IPS-NIHi11 (cell line): ENCODE measurements at places on chromosomes 7 and 10.

DNA sequence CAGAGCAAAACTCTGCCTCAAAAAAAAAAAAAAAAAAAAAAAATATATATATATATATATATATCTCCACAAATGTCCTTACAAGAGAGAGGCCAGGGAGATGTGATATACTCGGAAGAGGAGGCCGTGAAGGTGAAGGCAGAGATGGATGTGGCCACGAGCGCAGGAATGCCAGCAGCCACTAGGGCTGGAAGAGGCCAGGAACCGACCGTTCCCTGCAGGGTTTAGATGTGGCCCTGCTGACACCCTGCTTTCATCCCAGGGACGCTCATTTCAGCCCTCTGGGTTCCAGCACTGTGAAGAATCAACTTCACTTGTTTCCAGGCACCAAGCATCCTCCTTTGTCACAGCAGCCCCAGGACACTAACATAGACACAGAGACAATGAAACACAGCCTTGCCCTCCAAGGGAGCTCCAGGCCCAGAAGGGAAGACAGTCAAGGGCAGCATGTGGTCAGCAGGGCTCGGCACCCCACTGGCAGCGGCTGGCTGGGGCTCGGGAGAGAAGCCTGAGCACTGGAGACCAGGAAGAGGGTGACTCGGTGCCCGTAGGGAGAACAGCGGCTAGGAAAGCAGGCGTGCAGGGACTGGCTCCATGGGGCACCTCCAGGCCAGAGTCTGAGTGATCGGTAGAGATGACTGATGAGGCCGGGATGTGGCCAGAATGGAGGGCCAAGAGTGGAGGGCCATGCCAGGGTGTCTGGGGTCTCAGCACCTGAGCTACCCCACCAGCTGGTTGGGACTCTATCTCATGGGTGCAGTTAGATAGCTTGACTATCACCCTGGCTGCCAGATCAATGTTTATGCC is 7.6 kb downstream of the WDR86 start:
- no peak for DNase-seq

- DNase-seq, result peak; percentile 46
These were observed 55.5 kb upstream of the LHFPL3 start for GRCh38 chr7:104272767-104273384.

DNA sequence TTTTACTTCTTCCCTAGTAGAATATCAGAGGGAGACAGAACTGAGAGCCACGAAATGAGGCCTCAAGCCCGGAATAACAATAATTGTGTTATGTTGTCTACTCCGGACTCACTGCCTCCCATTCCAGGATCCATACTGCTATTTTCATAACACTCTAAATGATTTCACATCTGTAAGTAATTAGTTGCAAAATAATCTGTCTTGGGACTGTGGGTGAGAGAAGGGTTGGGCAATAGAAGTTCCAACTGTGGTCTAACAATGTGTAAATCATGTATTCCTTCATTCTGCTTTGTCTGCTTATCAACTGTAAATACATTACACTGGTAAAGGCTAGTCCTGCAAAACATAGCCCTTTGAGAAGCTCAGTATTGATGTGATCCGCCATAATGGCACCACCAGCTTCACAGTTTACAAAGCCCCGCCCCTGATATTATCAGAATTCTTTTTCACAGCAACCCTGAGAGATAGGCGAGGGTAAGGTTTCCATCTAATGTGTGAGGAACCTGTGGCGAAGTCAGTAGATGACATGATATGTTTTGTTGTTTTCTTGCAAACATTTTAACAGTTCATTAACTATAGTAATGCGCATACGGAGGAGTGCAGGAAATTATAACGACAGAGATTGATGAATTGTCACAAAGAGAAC is 265.7 kb upstream of the BMPER start:
- no peak for DNase-seq

- DNase-seq, result no peak
These were observed 79.1 kb downstream of the VTI1A start for GRCh38 chr10:112526139-112526538.

DNA sequence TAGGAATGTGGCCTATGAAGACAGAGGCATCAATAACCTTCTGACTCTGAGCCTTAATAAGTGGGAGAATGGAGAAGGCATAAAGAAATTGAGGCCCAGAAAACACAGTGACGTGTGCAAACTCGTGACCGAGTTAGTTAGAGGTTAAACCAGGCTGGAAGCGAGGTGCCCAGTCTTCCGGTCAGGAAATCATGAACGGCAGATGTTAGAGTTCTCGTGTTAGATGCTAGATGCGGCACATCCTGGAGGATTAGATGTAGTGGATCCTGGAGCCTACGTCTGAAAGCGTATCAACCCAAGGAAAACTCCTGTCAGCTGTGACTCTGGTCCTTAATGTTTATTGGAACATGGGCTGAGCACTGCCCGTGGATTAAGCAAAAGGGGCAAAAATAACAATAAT is 275.9 kb downstream of the TCF7L2 start:
- DNase-seq, result no peak

DNA sequence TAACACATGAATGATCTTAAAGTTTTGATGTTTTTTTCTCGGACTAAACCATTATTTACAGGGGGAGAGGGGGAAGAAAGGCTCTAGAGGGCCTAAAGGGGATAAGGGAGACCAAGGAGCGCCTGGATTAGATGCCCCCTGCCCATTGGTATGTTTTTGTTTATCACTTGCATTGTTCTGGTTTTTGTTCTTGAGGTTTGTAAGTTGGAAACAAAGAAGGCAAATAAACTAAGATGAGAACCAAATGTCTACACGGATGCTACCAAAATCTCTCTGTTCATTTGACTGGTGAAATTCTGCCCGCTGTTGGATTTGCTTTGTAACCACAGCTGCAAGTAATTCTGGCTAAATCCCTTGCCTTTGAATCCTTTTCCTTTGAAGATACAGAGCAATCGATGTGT is 99.8 kb upstream of the MACROH2A2 start:
- DNase-seq, result peak; percentile 75

GRCh38 chr7:120055300-120055699 is 217.7 kb upstream of the KCND2 start:
- DNase-seq, result no peak

GRCh38 chr7:71535616-71536015 is 403.7 kb downstream of the GALNT17 start:
- no peak for DNase-seq

DNA sequence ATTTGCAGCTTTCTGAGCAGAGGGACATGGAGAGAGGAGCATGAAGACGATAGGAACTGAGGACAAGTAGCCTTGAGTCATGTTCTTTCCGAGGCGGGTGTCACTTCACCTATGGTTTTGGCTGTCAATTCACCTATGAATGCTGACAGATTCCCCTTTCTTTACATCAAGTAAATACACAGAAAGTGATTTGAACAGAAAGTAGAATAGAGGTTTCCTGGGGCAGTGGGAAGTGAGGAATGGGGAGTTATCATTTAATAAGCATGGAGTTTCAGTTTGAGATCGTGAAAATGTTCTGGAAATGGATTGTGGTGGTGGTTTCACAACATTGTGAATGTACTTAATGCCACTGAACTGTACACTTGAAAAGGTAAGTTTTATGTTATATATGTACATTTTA is 138.4 kb upstream of the MDFIC start:
- DNase-seq, result no peak

- DNase-seq, result no peak
These were observed 85.9 kb upstream of the GRB10 start for GRCh38 chr7:50868426-50869100.

- DNase-seq, result no peak
These were observed 345.6 kb downstream of the MDFIC start for GRCh38 chr7:115267503-115267902.

GRCh38 chr7:88396948-88397322 is 90.2 kb upstream of the STEAP4 start:
- no peak for DNase-seq

DNA sequence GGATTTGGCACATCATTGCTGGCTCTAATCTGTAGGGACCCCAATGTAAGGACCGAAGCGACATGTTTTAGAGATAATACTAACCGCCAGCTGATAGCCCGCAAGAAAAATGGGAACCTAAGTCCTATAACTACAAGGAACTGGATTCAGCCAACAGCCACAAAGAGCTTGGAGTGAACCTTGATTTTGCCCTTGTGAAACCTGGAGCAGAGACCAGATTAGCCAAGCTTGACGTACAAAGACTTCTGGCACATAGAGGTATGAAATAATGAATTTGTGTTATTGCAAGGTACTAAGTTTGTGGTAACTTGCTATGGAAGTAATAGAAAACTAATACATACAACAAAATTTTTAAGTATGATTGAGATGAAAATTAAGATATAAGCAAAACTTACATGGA is 246.9 kb downstream of the AGMO start:
- no peak for DNase-seq

DNA sequence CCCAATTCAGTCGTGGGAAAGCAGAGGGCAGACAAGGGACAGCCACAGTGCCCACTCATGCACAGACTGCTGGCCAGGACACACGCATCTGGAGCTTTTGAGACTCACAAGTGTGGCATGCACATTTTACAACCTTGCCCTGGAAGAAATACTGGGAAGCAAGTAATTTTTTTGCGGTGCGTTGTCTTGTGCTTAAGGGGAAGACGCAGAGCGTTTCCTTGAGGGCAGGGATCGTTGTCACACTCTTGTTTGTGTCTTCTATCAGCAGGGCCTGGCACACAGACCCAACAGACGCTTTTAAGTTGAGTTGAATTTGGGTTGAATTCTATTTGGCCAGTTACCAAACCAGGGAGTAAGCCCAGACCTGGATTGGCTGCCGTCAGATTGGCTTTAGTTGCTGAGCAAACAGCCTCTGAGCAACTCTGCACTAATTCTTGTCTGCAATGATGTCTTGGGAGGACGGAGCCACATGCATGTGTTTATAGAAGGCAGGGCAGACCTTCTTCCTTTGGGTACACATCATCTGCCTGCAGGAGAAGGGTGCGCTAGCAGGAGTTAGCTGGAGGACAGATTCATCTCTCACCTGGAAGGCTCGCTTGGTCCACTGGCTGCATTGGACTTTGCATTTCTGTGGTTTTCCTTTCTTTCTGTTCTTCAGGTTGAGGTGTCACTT is 38.4 kb downstream of the IL2RA start:
- DNase-seq, result no peak

- DNase-seq, result no peak
These were observed 750.7 kb downstream of the NRG3 start for GRCh38 chr10:82625512-82626189.

DNA sequence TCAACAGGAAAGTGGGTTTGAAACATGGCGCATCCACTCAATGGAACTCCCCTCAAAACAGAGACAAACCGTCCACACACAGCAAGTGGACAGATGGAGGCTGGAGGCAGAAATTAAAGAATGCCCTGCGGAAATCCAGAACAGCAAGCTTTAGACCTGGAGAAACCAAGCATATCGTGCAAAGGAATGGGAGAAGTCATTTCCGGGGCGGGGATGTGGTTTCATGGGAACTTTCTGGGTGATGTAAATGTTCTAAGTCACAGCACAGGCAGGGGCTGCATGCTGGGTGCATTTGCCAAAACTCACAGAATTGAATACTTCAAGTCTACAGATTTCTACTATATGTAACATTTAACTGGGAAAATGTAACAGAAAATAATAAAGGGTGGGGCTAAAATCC is 213.0 kb downstream of the PTPRN2 start:
- DNase-seq, result no peak

GRCh38 chr10:106440767-106441166 is 723.7 kb downstream of the SORCS1 start:
- DNase-seq, result no peak

DNA sequence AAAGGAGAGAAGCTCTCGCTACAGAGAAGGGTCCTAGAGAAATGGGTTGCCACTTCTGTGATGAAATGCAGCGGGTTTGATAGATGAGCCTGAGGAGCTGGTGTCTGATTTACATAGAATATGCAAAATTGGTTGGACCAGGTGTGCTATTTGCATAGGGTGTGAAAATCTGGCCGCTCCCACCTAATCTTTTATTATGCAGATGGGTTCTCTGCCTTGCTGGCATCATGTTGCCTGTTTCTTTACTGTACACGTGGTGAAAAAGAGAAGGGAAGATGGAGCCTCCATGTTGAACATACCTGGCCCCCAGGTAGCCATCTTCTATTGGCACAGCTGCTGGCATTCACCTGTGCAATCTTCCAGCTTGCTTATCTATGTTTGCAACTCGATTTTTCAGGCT is 212.2 kb downstream of the ANKRD7 start:
- DNase-seq, result no peak

DNA sequence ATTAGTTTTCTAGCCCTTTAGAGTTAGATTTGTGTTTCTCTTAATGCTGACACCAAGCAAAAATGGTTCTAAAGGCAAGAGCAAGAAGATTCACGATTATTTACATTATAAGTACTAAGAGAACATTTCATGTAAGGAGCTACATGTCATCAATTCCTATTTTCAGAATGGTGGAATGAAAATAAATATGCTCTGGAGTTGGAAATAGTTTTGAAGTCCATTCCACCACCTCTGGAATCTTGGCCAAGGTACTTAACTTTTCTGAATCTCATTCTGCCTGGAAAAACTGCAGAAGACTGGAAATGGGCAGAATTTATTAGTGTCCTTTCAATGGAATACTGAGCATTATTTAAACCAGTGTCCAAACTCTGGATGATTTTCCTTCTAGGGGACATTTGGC is 125.1 kb upstream of the RAB11FIP2 start:
- DNase-seq, result no peak

GRCh38 chr7:25384788-25385505 is 156.7 kb upstream of the NPVF start:
- no peak for DNase-seq

GRCh38 chr10:80414142-80414895 is 6.0 kb downstream of the PRXL2A start:
- no peak for DNase-seq

- peak; percentile 77 for DNase-seq
These were observed 7.9 kb downstream of the ZNF22 start for GRCh38 chr10:45008524-45009161.

DNA sequence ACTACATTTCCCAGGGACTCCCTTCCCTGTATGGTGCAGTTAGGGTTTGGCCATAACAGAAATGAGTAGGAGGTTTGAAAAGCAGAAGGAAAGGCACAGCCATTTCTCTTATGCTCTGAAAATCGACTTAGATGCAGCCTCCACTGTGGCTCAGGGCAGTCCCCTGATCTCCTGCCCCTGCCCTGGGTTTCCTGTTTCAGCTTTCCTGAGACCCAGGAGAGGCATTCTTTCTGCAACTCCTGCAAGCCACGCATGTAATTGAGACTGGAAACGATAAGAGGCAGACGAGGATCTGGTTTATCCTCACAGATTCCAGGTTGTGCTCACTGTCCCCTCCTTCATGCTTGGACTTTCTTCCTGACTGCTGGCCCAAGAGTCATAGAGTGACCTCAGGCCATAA is 461.2 kb upstream of the VSTM2A start:
- DNase-seq, result no peak

GRCh38 chr10:5527332-5528200 is 2.8 kb downstream of the CALML3 start:
- DNase-seq, result no peak

- no peak for DNase-seq
These were observed 272.8 kb downstream of the ZNF248 start for GRCh38 chr10:37584643-37585042.

- no peak for DNase-seq
These were observed 85.9 kb downstream of the FOXL3 start for GRCh38 chr7:375901-376305.

DNA sequence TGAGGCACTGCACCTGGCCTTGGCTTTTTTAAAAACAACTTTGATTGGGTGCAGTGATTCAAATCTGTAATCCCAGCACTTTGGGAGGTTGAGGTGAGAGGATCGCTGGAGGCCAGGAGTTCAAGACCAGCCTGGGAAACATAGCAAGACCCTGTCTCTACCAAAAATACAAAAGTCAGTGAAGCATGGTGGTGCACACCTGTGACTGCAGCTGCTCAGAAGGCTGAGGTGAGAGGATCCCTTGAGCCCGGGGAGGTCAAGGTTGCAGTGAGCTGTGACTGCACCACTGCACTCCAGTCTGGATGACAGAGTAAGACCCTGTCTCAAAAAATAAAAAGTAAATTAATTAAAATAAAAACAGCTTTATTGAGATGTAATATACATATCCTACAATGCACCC is 84.9 kb downstream of the NPTX2 start:
- DNase-seq, result no peak
